ENCODE measurements at places on chromosomes 1 and 21.

DNA sequence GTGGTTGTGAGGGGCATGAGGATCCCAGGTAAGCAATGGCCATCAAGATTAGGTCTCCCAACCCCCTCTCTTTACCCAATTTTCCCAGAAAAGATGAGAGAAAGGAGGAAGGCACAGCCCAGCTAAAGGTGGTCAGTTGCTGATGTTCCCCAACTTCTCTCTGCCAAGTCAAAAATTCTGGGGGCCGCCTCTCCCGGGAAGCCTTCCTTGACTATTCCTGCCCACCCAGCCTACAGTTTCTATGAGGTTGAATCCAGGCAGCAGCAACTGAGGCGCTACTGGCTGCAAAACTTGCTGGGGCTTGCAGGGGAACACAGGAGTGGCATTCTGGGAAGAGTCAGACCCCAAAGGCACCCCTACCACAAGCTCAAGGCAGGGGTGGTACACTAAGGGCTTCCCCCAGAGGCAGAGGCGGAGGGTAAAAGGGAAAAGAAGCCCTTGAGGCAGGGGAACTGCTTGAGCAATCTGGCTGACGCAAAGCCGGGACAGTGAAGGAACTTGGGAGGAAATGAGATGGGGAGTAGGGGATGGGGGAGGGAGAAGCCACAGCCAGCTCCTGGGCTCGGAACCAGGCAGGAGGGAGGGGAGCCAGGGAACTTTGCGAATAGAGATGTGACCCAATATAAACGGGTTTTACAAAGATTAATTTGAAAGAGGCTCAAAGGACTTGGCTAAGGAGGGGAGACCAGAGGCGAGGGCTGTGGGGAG is 31.2 kb downstream of the SDC3 start:
- DNase-seq: no peak

DNA sequence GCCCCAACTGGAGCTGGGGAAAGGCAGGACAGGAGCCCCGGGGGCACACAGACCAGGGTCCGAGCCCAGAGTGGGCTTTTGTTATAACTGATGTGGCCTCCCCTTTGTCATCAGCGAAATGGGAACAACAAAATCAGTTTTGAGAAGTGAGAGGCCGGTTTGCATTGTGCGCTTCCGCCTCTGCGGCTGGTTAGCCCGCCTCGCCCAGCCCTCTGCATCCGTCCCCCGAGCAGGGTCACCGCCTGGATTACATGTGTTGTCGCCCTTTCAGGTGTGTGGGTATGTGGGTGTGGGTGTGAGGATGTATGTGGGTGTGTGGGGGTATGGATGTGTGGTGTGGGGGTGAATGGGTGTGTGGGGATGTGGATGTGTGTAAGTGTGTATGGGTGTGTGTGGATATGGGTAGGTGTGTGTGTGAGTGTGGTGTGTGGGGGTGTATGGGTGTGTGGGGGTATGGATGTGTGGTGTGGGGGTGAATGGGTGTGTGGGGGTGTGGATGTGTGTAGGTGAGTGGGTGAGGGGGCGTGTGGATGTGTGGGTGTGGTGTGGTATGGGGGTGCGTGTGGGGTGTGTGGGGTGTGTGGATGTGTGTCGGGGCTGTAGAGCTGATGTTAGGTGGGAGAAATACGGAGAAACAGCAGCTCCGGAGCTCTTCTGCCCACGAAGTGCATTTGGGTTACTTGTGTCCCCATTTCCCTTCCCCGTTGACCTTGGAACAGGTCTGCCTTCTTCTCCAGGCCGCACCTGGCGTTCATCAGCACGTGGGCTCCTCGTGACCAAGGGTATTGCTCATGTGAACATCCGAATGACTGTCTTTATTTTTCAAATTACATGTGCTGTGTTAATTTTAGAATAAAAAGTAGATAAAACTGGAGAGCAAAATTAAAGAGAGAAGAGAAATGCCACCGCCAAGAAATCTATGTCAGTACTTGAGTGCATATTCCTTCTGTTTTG is 67.6 kb downstream of the FHAD1 start:
- no peak for DNase-seq

GRCh38 chr1:112618114-112618720 is 724 bp downstream of the ST7L start:
- peak; percentile 44 for DNase-seq

- no peak for DNase-seq
These were observed 62.5 kb upstream of the LYST start for GRCh38 chr1:235929216-235929615.

DNA sequence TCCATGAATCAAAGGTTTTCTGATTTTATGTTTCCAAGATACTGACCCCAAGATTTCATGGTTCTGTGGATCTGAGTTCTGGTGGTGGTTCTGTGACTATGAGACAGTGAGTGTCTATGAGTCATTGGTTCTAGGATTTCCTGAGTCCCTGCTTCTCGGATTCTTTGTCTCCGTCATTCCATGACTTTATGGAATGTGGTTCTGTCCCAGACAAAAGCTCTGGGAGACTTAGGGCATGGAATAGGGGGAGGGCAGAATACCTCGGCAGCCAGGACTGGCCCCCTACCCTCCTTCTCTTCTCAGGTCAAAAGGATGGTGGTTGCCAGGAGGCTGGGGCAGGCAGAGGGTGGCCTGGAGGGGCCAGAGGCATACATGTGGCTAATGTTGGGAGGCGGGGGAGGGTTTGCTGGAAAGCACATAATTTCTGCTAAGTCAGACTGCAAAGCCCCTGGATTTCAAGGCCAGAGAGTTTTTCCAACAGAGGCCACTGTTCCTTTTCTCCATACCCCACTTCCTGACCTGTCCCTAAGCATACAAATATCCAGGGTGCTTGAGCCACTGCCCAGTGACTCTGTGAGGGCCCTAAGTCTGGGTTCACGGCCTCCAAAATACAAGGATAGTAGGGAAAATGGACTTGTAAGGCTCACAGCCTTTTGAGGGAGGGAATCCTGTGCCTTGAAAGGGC is 17.2 kb downstream of the CDCP2 start:
- DNase-seq: no peak

GRCh38 chr1:11960715-11961114 is 19.5 kb upstream of the MFN2 start:
- DNase-seq: no peak

- DNase-seq: no peak
These were observed 31.7 kb downstream of the PGM1 start for GRCh38 chr1:63624911-63625310.

DNA sequence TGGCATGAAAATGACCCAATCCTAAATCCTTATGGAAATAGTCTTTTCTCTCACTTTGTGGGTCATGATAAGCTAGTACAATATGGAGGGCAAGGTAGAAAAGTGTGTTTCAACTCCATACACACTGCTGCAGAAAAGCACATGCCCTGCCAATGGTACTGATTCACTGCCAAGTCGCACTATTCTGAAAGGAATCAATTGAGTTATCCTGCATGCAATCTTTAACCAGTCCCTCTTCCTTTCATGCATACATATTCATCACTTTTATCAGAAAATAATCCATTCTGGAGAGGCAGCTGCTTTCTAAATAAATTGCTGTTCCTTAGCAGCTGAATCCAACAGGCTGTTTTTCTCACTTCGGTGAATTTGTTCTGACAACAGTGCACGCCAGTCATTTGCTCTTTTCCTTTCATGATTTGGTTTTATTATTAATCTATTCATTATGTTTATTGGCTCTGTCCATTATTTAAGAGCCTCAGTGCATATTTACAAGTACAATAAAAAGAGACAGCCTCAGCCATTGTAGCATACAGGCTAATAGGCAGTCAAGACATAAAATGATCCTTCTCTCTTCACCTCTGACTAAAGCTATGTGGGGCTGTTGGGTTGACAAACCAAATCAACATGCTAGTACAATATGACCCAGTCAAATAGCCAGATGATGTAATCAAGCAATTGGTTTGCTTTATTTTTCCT is 108.8 kb downstream of the CHD1L start:
- DNase-seq: no peak

DNA sequence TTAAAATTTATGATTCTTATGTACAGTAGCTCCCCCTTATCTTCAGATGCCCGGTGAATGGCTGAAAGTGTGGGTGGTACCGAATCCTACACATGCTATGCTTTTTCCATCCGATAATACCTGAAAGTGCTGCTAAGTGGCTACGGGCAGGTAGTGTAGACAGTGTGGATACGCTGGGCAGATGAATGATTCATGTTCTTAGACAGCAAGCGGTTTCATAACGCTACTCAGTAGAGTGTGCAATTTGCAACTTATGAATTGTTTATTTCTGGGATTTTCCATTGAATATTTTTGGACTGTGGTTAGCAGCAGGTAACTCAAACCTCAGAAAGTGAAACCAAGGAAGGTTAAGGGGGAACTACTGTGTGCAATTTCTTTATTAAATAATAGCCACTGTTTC is 7.5 kb downstream of the PCP4 start:
- no peak for DNase-seq

GRCh38 chr21:36403713-36404112 is 18.5 kb downstream of the CHAF1B start:
- DNase-seq: no peak

DNA sequence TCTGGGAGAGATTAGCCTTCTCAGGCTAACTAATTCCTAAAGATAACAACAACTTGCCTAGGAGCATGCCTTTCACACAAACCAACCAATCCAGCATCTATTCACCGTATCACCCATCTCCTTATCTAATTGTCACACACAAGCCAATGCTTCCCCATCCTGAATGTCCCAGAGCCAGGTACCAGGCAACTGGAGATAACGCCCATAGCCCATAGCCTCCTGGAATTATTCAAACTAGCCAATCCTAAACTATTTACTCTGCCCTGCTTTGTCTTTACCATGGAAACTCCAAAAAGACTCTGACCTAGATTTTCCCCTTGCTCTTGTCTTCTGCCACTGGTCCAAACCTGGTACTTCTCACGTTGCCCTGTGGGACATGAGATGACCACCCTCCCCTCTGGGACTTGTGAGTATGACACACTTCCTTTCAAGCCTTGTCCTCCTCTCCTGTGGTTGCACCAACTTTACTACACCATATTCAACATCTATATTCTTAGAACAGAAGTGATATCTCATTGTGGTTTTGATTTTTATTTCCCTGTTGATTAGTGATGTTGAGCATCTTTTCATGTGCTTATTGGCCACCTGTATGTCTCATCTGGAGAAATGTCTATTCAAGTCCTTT is 8.8 kb upstream of the ATG4C start:
- DNase-seq: no peak

- peak; percentile 33 for DNase-seq
These were observed 124.7 kb upstream of the KIAA0040 start for GRCh38 chr1:175317309-175317708.

GRCh38 chr1:172089768-172090510 is 248.6 kb downstream of the DNM3 start:
- DNase-seq: peak; percentile 23
